ENCODE measurements at places on chromosomes 5 and 9.

DNA sequence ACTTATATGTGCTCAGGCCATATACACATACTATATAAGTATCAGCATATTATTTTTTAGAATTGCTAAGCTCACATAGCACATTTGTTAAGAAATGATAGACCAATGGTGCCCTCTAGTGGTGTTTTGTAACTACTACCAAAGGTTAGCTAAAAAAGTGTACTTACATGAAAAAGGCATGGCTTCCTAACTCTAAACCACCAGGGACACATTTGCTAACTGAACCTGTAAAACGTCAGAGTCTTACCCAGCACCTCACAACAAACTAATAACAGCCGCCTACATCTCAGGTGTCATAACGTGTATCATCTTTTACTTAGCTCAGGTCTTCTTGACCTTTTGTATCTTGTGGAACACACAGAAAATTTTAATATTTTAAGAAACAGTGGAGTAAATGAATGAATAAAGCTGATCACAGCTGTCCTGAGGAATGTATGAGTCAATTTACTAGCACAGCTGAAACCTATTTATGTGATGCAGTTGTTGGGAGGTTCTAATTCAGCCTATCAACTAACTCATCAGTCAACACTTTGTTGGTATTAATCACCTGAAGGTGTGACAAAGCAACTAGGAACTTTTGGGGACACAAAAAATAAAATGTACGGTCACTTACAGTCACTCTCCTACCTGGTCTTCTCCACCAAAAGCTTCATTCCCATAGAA lies 72.9 kb downstream of the BAAT start:
- H3K4me3 ChIP-seq = no peak overlapping the region
- peaks cover 18% of the 10 kb centered on the region for H3K4me1 ChIP-seq
- H3K36me3 ChIP-seq = no peaks in the 10 kb centered on the region
- peak; percentile 15 for DNase-seq
- H3K27me3 ChIP-seq = peaks cover 14% of the 10 kb centered on the region

DNA sequence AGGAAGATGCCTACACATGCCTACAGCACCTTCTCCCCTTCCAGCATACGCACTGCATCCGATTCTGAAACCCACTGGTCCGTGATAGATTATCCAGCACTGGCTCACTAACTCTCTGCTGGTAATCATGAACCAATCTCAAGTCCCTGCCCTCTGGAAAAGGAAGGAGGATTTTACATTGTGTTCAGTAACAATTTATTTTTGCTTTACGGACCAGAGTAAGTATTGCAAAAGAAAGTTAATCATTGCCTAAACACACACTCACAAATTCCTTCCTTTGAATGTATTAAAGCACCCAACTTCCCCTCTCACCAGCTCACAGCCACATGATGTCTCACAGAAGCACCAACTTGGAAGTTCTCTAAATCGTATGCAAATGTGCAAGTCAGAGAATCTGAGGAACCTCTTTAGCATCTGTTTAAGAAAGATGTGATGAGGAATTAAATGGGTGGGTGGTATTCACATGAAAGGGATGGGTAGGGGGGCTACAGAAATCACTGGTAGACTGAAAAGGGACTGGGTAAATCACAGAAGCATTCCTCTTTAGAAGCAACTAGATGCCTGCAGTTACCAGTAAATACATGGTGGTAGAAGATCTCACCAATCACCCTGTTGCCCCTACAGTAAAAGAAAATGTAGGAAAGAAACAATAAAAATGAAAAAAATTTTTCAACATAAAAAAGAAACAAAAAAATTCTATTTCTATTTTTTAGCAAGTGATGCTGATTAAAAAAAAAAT lies 8.4 kb downstream of the GNAQ start:
- H3K27me3 ChIP-seq = no peaks in the 10 kb centered on the region
- peaks cover 9% of the 10 kb centered on the region for H3K4me1 ChIP-seq
- DNase-seq = peak; percentile 16
- H3K36me3 ChIP-seq = peaks cover 5% of the 10 kb centered on the region

- H3K27me3 ChIP-seq = no peaks in the 10 kb centered on the region
- no peak overlapping the region for H3K4me3 ChIP-seq
- no peaks in the 10 kb centered on the region for H3K36me3 ChIP-seq
- H3K4me1 ChIP-seq = peaks cover 12% of the 10 kb centered on the region
Measured at GRCh38 chr5:142097681-142098080, 10.9 kb upstream of the NDFIP1 start.

DNA sequence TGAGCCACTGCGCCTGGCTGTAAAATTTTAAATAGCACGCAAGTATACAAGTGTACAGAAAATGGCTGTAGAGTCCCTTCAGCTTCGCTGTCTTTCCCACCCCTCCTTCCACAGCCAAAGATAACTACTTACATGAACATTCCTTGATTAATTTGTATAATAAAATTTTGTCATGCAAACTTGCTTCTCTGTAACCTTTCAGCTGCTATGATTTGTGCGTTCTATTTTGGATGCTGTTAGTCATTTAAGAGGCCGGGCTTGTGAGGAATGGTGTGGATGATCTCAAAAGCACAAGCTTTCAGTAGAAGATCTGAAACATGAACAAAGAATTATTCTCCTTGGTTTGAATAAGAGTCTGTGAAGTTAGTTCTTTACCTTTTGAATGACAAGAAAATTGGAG lies 115.0 kb upstream of the TLE1 start:
- no peak overlapping the region for H3K4me3 ChIP-seq
- no peaks in the 10 kb centered on the region for H3K27me3 ChIP-seq
- no peak for DNase-seq
- peaks cover 13% of the 10 kb centered on the region for H3K4me1 ChIP-seq
- no peaks in the 10 kb centered on the region for H3K36me3 ChIP-seq
- no peak overlapping the region for H3K27ac ChIP-seq

DNA sequence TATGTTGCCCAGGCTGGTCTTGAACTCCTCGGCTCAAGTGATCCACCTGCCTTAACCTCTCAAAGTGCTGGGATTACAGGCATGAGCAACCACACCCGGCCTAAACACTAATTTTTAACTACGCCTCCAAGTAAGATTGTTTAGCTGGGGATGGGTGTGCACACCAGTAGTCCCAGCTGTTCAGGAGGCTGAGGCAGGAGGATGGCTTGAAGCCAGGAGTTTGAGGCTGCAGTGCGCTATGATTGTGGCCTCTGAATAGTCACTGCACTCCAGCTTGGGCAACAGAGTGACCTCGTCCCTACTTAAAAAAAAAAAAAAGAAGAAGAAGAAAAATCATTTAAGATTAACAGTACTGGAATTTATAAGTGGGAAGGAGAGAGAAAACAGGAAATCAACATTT lies 90.8 kb upstream of the NR5A1 start:
- no peaks in the 10 kb centered on the region for H3K36me3 ChIP-seq
- peaks cover 19% of the 10 kb centered on the region for H3K4me1 ChIP-seq
- no peak overlapping the region for H3K27ac ChIP-seq

DNA sequence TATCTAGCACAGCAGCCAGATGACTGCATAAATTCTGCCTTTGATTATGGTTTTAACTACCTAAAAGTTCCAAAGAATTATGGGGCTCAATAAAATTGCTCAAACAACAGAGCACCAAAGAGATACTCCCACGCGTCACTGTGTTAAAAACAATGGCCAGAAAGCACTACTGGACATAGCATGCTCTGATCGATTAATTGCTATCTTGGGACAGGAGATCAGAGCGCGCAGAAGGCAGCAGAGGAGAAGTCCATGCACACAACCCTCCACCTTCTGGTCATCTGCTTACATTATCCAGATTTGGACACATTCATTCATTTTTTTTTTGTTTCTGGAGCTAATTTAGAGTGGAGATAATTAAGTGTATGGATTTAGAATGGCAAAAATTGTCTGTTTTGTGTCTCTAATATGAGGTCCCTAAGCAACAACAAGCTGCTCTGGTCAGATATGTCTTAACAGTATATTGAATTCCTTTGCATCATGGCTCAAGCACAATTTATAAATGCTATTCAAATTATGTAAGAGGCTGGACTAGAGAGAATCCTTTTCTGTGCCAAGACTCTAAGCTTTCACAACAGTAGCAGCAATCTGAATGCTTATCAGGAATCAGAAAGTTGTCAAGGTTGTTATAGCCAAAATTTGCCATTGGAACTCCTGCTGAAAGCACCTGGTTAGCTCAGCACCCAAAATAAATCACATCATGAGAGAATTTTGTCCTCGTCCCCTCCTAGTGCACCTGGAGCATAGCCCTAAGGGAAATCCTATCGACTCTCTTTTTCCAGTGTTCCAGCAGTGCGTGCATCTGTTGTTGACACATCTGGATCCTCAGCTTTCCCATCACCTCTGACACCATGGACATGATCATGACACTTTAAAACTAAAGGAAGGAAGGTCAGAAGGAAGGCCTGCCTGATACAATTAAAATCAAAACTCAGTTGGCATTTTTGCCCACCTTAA lies 98.6 kb upstream of the HMHB1 start:
- H3K4me1 ChIP-seq = no peaks in the 10 kb centered on the region
- no peaks in the 10 kb centered on the region for H3K27me3 ChIP-seq
- H3K36me3 ChIP-seq = no peaks in the 10 kb centered on the region

GRCh38 chr5:18072600-18072999 lies 438.3 kb downstream of the TAF11L14 start:
- no peak for DNase-seq
- H3K36me3 ChIP-seq = no peaks in the 10 kb centered on the region
- no peaks in the 10 kb centered on the region for H3K27me3 ChIP-seq
- no peaks in the 10 kb centered on the region for H3K4me1 ChIP-seq

GRCh38 chr9:23769307-23769935 lies 56.6 kb downstream of the ELAVL2 start:
- H3K4me1 ChIP-seq = no peaks in the 10 kb centered on the region
- no peak overlapping the region for H3K4me3 ChIP-seq
- H3K27me3 ChIP-seq = no peaks in the 10 kb centered on the region

GRCh38 chr5:179370490-179371120 lies 25.3 kb upstream of the ADAMTS2 start:
- H3K27me3 ChIP-seq = peaks cover 15% of the 10 kb centered on the region
- no peak for DNase-seq
- no peaks in the 10 kb centered on the region for H3K4me1 ChIP-seq
- no peak overlapping the region for H3K27ac ChIP-seq
- H3K4me3 ChIP-seq = no peak overlapping the region

GRCh38 chr9:88390371-88390990 lies 2.2 kb downstream of the SPIN1 start:
- H3K4me1 ChIP-seq = peaks cover 17% of the 10 kb centered on the region
- H3K27ac ChIP-seq = no peak overlapping the region
- H3K27me3 ChIP-seq = no peaks in the 10 kb centered on the region
- H3K4me3 ChIP-seq = peak overlapping the region; percentile 79
- H3K36me3 ChIP-seq = peaks cover 26% of the 10 kb centered on the region

- no peaks in the 10 kb centered on the region for H3K27me3 ChIP-seq
- peaks cover 8% of the 10 kb centered on the region for H3K4me1 ChIP-seq
- H3K36me3 ChIP-seq = no peaks in the 10 kb centered on the region
- peak; percentile 63 for DNase-seq
- H3K4me3 ChIP-seq = no peak overlapping the region
Measured at GRCh38 chr5:157476702-157477408, 16.8 kb downstream of the NIPAL4 start.

- no peaks in the 10 kb centered on the region for H3K27me3 ChIP-seq
- peaks cover 5% of the 10 kb centered on the region for H3K36me3 ChIP-seq
- H3K4me3 ChIP-seq = no peak overlapping the region
- peak overlapping the region; percentile 86 for H3K27ac ChIP-seq
Measured at GRCh38 chr5:98308960-98309359, 464.5 kb upstream of the RGMB start.

GRCh38 chr5:60961685-60962084 lies 16.7 kb downstream of the NDUFAF2 start:
- no peak overlapping the region for H3K4me3 ChIP-seq
- H3K4me1 ChIP-seq = no peaks in the 10 kb centered on the region
- H3K27ac ChIP-seq = no peak overlapping the region
- no peaks in the 10 kb centered on the region for H3K27me3 ChIP-seq

DNA sequence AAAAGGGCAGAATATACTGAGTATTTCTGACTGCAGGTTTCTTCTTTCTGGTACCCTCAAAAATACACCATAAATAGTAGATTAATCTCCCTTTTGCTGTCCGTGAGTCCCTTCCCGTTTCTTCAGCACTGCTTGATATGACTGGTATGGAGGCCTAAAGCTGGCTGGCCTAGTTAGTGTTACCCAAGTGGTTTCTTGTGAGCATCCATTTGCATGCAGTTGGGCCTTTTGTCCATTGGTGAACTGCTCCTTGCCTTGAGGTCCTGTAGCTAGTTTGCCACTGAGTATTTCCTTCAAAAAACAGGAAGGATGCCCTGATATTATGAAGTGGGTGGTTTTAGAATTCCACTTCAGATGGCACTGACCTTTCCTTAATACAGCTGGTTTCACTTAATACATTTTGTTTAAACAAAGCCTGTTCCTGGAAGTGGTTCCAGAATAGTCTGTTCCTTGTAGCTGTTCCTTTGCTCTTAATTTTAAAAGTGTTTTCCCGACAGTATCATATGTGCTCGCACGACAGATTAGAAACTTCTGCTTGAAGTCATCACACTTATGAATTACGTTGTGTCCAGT lies 40.0 kb upstream of the ABL1 start:
- no peaks in the 10 kb centered on the region for H3K4me1 ChIP-seq
- no peak overlapping the region for H3K27ac ChIP-seq
- no peaks in the 10 kb centered on the region for H3K36me3 ChIP-seq

- H3K4me1 ChIP-seq = peaks cover 14% of the 10 kb centered on the region
- no peak overlapping the region for H3K4me3 ChIP-seq
- H3K27ac ChIP-seq = peak overlapping the region; percentile 7
- DNase-seq = no peak
Measured at GRCh38 chr5:131595088-131596033, 39.7 kb downstream of the RAPGEF6 start.

DNA sequence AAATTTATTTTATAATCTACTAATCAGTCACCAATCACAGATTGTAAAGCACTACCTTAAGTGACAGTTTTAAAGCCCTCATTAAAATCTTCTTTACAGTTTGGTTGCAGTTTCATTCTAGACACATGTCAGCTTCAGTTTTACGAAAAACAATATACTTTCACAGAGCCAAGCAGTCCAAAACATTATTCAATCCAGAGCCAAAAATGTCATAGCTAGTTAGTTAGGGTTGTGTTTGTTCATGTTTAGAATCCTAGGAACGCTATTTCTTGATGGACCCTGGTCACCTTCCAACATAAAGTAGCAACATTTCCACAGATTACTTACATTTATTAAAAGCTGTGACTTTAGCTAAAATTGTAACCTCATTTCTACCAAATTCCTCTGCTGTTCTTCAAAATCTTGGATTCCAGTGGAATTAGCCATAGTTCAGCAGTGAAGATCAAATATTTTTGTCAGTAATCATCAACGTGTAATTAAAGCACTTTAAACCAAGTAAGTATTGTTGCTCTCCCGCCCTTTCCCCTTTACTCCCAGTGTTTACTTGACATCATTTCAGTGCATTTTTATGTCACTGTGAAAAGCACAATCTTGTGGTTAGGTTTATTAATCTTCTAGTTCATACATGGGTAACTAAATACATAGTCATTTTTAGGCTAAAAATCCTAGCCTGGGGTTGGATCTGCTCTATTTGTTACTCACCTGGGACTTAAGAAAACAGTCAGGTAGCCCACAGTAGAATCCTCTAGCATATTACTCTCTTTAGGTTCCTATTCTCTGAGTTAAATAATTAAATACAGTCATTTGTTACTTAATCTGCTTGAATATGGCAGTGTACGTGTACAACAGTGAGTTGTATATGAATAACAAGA lies 74.3 kb downstream of the NIPBL start:
- H3K27me3 ChIP-seq = no peaks in the 10 kb centered on the region
- no peak for DNase-seq
- H3K4me3 ChIP-seq = no peak overlapping the region

GRCh38 chr5:54363669-54364068 lies 53.3 kb upstream of the ARL15 start:
- no peak overlapping the region for H3K27ac ChIP-seq
- H3K27me3 ChIP-seq = peaks cover 17% of the 10 kb centered on the region
- DNase-seq = no peak
- no peak overlapping the region for H3K4me3 ChIP-seq
- peaks cover 11% of the 10 kb centered on the region for H3K4me1 ChIP-seq
